Pulmonary artery endothelial cell (primary cell): ENCODE measurements at places on chromosomes 5 and 9.

GRCh38 chr5:28046596-28046995 lies 1008.2 kb upstream of the CDH9 start:
- DNase-seq = no peak

DNA sequence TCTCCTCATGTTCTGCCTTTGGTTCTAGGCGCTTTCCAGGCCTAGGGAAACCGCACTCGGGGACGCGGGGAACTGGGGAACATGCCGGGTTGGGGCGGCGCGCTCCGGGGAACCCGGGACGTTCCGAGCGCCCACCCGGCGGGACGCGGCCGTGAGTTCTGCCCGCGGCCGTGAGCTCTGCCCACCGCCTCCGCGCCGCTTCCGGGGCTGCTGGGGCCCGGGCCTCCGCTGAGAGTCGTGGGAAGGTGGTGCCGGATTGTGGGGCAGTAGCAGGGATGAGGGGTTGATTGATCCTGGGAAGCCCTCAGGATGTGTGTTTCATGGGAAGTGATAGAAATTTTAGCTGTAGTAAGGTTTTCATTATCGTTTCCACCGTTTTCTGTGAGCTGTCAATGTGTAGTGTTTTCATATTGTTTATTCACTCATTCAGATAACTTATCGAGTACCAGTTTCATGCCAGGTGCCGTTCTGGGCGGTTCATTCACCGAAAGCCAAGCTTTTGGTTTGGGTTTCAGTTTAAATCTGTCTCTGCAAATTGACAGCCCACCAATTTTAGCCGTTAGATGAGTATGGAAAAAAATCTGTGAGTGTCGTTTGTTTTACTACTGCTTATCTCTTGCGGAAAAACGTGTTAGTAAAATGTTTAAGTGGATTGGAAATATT lies 657 bp downstream of the MTRR start:
- DNase-seq = no peak

DNA sequence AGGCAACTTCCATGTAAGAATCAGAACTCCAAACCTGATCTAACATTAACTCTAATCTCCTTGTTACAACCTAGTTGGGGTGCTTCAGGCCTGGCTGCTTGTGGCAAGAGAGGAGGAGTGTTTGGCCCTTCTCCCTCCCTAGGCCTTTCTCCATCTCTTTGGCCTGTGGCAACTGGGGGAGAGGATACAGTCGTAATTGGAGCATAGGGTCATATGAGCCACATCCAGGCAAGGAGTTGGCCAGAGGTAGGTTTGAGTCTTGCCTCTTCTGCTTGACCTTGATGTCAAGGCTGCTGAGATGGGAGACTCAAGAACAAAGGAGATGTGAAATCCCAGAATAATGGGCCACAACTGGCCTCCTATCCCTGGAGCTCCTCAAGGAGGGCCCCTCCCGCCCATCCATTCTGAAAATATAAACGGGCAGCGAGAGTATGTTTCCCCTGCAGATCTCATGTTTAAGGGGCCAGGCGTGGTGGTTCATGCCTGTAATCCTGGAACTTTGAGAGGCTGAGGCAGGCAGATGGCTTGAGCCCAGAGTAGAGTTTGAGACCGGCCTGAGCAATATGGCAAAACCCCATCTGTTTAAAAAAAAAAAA lies 59.3 kb upstream of the ANGPTL2 start:
- DNase-seq = no peak

DNA sequence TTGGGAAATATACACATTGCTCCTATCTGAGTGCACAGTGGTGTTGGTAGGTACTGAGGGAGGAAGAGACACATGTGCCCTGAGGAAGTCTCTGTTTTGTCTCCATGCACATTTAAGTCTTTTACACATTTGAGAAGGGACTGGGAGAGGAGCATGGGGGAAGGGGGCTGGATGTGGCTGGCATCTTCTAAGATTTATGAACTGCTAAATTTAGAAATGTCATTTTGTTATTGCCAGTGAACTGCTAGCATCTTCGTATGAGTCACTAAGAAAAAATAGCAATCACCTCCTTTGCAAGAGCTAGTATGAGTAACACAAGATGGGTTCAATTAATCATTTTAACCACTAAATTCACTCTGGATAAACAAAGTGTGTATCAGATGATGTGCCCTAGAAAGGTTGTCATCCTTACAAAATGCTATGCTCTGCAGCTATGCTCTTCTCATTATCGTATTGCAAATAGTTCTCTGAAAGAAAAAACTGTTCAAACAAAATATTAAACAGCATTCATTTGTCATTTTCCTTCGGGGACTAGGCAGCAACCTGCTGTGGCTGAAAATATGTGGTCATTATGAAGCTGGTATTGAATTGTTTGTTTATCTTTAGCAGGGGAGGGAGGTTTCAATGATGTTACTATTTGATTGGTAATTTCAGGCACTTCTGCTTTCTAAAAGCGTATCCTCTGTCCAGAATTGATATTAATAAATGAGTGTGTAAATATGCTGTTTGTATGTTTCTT lies 236.5 kb downstream of the DMRTA1 start:
- no peak for DNase-seq

GRCh38 chr5:142971303-142972013 lies 201.3 kb downstream of the ARHGAP26 start:
- no peak for DNase-seq

- DNase-seq = no peak
Measured at GRCh38 chr5:57032151-57032551, 80.2 kb upstream of the MIER3 start.

GRCh38 chr5:54833590-54833989 lies 151.8 kb downstream of the ESM1 start:
- DNase-seq = no peak

GRCh38 chr5:29240379-29240778 lies 1953.1 kb upstream of the CDH6 start:
- no peak for DNase-seq

- no peak for DNase-seq
Measured at GRCh38 chr5:180785121-180785781, 17.4 kb downstream of the MGAT1 start.

DNA sequence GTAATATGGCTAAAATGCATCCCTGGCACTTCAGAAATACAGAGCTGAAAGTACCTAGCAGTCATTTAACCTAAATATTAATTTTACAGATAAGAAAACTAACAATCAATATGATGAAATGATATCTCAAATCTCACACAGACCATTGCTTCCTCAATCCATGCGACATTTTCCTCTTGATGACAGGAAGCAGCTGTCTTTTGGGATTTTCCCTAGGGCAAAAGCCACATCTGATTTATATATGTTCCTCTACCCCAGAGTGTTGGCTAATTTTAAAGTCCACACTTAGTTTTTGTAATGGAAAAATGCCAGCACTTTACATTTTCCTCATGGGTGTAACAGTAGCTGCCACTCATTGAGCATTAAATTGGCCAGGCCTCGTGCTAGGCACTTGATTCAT lies 47.7 kb upstream of the ITGA1 start:
- DNase-seq = no peak

- no peak for DNase-seq
Measured at GRCh38 chr9:112119225-112120029, 55.7 kb downstream of the SUSD1 start.

DNA sequence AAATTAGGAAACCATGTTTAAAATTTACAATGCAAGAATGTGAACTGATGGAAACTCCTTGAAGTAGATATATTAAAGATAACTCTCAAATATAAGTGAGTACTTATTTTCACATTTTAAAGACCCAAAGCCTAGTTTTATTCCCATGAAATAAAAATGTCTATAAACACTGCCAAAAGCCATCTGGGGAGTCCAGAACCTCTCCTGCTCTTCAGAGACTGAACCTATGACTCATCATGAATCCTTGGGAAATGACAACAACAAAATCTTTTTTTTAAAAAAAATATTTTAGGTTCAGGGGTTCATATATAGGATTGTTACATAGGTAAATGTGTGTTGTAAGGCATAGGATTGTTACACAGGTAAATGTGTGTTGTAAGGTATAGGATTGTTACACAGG lies 33.8 kb upstream of the FYB1 start:
- DNase-seq = no peak

- no peak for DNase-seq
Measured at GRCh38 chr5:18920966-18921365, 1067.0 kb downstream of the CDH18 start.

GRCh38 chr9:93620041-93620506 lies 43.7 kb downstream of the PHF2 start:
- no peak for DNase-seq

DNA sequence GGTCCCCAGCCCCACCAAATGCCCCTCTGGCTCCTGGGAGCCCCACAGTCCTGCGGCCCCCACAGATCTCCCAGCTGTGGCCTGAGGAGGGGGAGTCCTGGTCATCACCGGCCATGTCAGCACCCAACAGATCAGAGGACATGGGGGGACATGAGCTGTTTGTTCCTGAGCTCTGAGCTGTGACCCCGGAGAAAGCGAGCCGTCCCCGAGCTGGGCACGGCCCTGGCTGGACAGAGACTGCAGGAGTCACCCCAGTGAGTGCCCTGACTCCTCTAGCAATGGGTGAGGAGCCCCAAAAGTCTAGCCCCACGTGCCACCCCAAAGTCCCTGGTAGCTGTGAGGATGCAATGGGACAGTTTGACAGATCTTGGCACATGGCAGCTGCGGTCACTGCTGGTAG lies 25.7 kb downstream of the CCDC187 start:
- no peak for DNase-seq

DNA sequence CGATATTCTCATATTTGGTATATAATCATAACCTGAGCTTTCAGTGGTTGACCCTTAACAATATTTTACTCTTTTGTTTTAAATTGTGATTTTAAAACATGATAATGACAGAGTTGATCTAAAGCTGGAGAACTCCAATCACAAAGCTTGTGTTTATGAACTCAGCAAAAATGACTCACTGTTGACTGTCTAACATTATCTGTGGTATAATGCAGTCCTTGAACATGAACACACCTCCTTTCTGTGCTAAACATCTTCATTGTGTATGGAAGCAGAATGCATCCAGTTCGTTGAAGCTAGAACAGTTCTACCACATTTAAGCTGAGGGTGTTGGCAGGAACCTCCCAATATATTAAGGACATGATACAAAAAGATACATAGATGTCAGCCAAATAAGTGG lies 1030.2 kb upstream of the SEMA6A start:
- DNase-seq = no peak
